NCI-H1092 (cell line): ENCODE measurements at places on chromosomes 5 and 9.

DNA sequence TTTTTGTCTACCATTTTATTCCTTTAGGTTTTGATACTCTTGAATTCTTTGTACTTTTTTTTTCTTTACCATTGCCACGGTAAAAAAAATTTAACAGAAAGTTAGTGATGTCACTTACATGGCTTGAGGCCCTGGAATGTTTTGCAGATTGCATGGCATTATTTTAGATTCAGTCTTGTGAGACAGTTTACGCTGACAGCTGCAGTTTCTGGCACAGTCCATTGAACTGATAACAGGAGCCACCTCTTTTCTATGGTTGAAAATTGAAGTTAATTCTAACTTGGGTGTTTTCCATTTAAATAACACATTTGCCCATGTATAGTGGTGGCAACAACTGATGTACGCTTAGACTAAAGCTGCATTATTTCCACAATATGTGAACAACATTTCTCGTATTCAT, 1028.5 kb downstream of the CDH18 start:
- no peak for DNase-seq

DNA sequence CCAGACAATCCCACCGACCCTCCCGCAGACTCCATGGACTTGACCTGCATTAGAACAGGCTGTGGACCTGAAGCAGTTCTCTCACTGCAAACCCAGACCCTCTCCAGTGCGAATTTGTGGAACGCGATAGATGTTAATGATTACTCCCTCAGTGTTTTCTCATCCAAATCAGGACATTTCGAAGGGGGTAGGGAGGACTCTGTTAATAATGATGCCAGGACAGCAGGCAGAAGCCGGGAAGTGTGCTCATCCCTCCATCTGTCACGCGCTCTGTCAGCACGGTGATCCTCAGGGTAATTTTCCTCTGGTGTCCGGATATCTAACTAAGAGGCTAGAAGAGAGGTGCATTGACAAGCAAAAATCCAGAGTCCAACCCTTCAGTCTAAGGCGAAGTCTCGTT, 18.8 kb downstream of the RAPGEF1 start:
- no peak for DNase-seq

- no peak for DNase-seq
These were observed 171.1 kb downstream of the DOCK2 start for GRCh38 chr5:169808118-169808581.

GRCh38 chr9:99582814-99583213, 238.9 kb upstream of the NR4A3 start:
- no peak for DNase-seq

GRCh38 chr9:35108461-35108860, 5.5 kb upstream of the STOML2 start:
- no peak for DNase-seq

DNA sequence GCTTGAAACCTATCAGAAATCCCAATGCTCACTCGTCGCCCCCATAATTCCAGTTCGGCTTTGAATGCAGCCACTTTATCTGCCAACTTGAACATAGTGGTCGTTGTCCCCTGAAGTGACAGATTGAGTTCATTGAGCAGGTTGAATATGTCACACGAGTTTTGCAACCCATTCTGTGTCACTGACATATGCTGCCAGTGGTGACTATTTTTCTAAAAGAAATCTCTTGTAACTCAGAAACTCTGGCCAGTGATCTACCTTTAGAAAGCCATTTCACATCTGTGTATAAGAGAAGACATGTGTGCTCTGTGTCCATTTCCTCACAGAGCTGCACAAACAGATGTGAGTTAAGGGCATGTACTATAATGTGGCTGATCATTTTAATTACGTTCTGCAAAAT, 47.0 kb upstream of the LARP1 start:
- DNase-seq: no peak

- DNase-seq: no peak
These were observed 8.1 kb downstream of the MTMR12 start for GRCh38 chr5:32304622-32305021.
